ENCODE measurements at places on chromosomes 7 and 10. TPM values are rescaled to one million over a fixed set of nuclear protein-coding genes. Genes with fewer than 3 reads are reported as not detected.

The SPDYE9 gene
- total RNA-seq: not detected

DNA sequence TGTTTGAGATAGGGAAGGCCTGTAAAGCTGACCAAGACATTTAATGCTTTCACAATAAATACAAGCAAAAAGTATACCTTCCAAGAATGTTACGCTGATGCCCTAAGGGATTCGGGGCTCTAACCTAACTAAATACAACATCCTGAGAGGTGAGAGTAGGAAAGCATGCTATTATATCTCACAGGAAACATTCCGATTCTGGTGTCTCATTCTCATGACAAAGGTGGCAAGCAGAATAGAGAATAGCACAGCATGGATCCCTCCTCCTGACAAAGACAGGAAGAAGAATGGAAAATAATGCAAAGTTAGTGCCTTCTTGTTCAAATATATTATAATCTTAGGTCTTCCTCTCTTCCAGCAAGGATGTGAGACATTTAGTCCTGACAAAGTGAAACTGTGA is 504.3 kb downstream of the TFEC start:
- DNase-seq: no peak

- DNase-seq: no peak
Measured at GRCh38 chr7:28802450-28802849, 155.7 kb downstream of the TRIL start.

DNA sequence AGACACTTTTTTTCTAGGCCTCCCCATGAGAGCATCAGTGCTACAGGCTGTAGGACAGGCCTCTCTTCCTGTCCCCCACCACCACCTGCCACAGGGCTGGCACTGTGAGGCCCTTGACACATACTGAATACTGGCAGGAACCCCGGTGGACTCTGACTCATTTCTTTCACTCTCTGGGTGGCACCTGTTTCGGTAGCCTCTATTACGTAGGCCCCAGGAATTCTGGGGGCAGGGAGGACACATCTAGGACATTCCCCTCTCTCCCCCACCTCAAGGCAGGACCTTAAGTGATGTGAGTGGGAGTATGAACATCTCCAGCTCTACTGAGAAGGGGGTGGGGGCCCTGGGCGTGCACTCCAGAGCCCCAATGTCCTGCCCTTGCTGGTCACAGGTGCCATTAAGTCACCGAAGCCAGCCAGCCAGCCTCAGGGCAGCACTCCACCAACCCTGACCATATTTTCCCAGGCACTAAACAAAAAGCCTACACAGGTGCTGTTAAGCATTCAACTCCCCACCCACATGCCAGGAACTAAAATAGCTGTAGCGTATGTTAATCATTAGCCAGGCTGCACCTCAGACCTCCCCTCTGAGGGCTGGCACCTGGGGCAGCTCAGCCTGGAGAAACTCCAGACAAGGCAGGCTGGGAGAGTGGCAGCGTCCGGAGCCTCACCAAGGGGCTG is 8.9 kb downstream of the ANXA11 start:
- DNase-seq: no peak

DNA sequence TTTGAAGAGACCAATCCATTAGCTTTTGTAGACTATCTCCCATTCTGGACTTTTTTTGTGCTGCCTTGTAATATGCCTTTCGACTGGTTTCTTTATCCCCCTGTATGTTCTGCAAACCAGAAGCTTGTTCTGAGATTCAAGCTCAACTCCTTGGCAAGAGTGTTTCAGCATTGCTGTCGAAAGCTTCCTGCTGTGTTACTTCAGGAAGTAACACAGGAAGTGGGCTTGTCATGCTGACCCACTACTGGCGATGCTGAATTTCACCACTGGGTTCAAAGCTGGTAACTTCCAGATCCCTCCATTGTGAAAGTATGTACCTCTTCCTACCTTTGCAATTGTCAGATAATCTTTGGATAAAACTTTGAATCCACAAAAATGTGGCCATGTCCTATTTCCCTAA is 57.9 kb upstream of the INSYN2A start:
- DNase-seq: no peak
